ENCODE measurements at places on chromosomes 13 and 19. TPM values are rescaled to one million over a fixed set of nuclear protein-coding genes. Genes with fewer than 3 reads are reported as not detected.

DNA sequence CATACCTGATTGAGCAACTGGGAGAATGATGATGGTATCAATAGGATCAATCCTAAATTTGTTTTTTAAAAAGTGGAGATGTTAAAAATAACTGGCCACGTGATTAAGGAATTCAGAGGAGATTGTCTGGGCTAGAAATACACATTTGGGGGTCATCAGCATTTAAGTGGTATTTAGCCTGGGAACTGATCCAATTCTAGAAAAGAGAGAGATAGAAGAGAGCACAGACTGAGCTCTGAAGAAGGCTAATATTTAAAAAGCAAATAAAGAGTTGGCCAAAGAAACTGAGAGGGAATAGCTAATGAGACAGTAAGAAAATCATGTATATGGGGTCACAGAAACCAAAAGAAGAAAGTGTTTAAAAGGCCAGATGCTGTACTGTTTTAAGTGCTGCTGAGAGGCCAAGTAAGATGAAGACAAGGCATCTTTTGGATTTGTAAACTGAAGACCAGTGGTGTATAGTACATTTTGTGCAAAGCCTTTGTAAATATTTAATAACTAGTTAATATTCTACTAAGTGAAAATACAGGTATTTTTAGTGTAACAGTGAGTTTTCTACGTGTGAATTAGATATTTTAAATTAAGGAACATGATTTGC is 40.2 kb downstream of the UBL3 start:
- DNase-seq: no peak

GRCh38 chr19:46766569-46767317 is 20.5 kb upstream of the STRN4 start:
- DNase-seq: no peak

DNA sequence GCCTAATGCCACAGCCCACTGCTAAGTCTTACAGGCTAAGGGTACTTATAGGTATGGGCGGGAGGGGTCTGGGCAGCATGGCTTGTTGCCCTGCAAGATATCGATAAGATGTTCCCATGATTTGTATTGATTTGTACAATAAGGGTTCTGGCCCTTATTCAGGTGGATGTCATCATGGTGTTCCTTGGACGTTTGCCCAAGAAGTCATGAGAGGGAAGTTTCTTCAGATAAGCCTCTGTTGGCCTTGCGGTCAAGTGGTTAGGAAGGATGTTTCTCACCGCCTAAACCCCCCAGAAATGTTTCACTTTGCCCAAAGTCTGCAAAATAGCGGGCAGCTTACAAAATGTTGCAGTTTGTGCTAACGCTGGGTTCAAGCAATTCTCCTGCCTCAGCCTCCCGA is 7.3 kb downstream of the PARP4 start:
- no peak for DNase-seq

The BTBD2 gene
- 112 TPM for total RNA-seq
